ENCODE measurements at places on chromosomes 16 and 17.

DNA sequence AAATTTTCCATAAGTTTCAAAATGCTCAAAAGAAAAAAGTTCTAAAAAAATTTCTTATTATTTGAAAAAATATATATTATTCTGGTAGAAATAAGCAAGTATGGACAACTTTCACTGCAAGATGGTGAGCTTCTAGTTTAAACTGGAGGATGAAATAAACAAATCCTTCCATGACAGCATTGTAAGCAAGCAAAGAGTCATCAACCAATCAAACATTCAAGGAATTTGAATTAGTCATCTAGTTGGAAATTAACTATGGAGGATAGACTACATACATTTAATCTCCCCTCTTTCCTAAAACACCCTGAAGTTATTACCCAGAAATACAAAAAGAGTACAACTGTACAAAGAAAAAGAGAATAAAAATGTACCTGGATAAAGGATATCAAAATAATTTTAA lies 51.0 kb upstream of the IRX5 start:
- no peak for DNase-seq

- peak; percentile 75 for DNase-seq
These were observed 59.1 kb upstream of the CLEC18B start for GRCh38 chr16:74480150-74481029.

DNA sequence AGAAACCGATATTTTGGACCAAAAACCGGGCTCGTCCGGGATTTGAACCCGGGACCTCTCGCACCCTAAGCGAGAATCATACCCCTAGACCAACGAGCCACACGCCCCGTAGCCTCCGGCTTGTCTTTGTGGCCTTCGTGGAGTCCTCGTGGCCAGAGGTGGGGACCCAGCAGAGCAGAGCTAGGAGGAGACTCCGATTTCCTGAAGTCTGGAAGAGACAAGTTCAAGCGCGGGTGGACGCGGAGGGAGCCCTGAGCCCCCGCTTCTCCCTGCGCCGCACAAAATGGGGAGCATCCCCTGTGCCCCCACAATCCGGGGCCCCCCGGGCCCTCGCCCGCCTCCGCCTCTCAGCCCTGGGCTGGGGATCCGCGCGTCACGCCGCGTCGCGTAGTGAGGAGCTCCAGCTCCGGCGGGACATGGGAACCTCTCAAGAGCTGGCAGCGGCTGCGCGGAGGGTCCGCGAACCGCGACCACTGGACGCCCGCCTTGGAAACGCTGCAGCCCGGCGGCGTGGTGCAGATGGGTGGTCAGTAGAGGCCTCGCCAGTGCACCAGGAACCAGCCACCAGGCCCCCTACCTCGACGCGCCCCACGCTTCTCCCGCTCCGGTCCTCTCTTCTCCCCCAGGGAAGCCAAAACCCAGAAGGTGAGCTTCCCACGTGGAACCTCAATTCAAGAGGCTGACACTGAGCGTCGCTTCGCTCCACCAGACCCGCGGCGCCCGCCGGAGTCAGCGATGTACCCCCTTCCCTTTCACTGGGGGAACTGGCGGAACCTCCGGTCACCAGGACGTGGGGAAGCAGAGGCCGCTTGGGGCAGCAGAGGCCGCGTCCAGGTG lies 5.2 kb upstream of the OR1F1 start:
- DNase-seq: peak; percentile 62

DNA sequence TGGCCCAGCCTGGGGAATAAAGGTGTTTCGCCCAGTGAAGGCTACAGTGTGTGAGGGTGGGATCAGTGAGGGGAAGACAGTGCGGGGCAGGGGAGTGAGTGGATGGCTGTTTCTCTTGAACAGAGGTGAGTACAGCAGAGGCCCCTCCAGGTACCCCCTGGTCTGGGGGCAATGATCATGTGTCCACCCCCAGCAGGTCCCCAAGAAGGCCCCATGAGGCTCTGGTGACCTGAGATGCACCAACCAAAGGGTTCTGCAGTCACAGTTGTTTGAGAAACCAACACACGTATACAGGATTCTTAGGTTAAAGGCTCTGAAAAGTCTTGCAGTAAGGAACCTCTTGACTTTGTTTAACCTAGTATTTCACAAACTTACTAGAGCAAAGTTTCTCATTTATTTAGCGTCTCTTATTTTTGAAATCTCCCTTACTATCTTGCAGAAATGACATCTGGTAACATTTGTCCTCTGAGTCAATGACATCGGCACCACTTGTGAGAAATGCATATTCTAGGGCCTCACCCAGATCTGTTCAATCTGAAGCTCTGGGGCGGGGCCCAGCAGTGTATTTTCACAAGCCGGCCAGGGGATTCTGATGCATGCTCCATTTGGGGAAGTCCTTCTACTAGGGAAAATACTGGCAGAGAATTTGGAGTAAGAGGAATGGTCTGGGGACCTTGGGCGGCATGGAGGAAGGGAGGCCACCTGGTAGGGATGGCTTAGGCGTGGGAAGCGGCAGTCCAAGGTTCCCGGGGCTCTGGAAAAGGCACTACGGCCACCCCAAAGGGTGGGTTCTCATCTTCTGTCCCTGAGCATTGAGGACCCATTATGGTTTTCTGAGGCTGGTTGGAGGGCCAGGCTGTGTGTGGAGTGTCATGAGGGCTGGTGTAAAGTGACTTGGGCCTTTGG lies 217.3 kb downstream of the NTN1 start:
- DNase-seq: no peak

- no peak for DNase-seq
These were observed 43.2 kb upstream of the CCL1 start for GRCh38 chr17:34406226-34406625.

- no peak for DNase-seq
These were observed 79.8 kb upstream of the CDC42EP4 start for GRCh38 chr17:73391331-73392265.

DNA sequence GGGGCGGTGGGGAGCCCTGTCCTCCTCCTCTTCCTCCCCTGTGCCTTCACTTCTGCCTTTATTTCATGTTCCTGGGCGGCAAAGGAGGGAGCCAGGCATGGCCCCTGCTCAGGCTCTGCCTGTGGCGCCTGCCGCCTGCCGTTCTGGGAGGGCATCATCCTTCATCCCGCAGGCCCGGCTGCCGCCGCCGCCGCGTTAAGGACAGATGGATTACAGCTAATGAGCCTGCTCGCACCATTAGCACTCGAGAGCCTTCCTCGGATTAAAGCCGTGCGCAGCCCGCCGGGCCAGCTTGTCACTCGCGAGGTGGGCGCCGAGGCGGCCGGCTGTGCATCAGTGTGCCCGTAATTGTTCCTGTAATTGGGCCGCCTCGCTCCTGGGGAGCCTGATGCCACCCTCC lies 127.7 kb upstream of the GSE1 start:
- no peak for DNase-seq

DNA sequence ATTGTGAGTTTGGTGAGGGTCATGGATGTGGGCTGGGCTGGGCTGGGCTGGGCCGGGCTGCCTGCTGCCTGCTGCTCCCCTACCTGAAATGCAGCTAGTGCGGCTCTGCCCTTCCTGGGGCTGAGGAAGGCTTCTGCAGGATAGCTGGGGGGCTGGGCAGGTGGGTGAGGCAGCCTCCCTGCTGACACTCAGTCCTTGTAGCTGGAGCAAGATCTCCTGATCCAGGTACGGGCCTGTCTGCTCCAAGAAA lies 4.7 kb downstream of the RPL13 start:
- DNase-seq: no peak

DNA sequence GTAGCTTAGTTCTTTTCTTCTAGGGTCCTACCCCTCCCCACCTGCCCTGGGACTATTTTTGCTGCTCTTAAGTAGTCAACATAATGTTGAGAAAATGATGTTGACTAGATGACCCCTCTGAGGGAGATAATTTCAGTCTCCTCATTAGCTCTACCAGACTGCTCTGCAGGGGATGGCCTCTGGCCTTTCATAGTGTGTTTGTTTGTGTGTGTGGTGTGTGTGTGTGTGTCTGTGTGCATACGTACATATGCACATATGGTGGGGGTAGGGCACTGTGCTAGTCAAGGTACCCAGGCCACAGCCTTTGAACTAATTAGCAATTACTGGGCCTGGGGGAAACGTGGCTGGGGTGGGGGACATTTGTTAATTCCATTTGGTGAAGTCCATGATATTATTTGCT lies 254.0 kb downstream of the SHISA9 start:
- DNase-seq: no peak

- DNase-seq: no peak
These were observed 166.8 kb downstream of the MAP2K6 start for GRCh38 chr17:69581061-69581961.

GRCh38 chr17:46127524-46127923 lies 65.7 kb downstream of the KANSL1 start:
- no peak for DNase-seq

DNA sequence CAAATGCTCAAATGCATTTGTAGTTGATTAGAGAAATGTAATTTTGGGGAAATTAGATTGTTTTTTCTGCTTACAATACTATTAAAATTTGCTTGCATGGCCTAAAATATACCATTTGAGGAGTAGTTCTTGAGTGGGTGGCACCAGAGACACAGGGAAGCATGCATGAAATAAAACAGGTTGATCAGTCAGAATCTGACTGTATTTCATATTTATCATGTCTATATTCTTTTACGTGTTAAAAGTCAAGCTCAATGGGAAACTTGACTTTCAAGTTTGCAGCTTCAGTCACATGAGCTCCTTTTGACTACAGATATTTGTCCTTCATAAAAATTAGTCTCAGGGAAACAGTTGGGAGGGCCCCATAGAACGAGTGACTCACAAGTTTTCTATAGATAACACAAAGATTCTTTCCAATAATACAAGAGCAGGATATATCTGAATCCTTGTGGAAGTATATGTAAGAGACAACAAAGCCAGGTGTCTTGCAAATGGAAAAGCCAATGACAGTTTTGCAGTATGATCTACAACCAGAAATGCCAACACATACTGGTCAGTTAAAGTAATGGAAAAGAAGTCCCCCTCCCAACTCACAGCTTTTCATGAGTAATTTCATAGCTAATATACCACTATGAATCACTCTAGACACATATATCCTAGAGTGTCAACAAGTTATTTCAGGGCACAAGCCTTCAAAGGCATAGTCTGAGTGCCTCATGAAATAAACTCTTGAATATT lies 42.2 kb upstream of the CORO6 start:
- DNase-seq: no peak

DNA sequence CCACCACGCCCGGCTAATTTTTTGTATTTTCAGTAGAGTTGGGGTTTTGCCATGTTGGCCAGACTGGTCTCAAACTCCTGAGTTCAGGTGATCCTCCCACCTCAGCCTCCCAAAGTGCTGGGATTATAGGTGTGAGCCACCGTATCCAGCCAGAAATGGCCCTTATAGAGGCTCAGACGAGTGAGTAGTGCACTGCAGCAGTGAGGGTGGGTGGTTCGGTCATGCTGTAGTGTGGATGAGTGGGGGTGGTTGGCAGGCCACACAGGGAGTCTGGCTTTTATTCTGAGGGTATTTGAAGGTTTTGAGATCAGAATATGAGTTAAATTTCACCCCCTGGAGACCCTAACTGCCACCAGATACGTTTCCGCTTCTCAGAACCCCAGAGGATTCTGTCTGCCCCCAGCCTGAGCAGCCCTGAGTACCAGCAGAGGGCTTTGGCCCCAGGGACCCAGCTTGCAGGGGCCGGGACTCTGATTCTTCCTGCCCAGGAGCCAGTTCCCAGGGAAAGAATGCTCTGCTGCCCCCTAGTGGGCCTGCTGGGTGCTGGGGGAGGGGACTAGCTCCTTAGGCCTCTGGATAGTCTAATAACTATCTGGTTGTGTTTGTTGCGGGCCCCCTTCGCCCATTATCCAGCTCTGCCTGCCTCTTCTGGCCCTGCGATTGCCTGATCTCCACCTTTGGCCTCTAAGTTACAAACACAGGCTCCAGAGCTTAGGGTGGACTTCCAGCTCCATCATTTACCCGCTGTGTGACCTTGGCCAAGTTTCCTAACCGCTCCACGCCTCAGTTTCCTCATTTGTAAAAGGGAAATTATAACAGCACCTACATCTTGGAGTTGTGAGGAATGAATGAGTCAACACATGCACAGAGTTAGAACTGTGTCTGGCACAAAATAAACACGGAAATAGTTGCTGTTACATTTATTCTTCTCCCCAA lies 2.0 kb downstream of the ZNF771 start:
- peak; percentile 89 for DNase-seq

DNA sequence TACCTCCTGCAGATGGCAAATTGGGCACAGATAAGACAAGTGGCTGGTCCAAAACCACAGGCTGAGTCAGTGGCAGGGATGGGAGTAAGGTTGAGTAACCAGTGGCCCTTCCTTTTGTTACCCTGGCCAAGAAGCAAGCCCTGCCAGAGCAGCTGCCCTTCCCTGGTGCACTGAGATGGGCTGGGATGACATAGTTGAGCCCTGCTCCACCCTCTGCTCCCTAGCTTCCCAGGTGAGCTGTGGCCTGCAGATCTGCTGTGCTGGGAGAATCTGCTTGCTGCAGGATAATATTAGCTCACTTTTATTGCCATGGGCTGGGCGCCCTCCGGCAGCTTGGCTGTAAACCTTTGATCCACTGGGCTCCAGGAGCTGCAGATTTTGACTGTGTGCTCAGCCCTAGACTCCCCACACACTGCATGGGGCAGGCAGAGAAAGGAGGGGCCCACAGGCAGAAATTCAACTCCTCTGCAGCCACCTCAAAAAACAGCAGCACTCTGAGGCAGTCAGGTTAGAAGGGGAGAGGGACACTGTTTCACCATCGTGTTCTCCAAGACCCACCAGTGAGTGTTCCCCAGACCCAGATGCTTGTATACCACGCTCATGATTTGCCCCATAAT lies 101.8 kb downstream of the CBLN1 start:
- DNase-seq: peak; percentile 9

- DNase-seq: peak; percentile 49
These were observed 18.3 kb downstream of the COQ7 start for GRCh38 chr16:19085679-19086200.

DNA sequence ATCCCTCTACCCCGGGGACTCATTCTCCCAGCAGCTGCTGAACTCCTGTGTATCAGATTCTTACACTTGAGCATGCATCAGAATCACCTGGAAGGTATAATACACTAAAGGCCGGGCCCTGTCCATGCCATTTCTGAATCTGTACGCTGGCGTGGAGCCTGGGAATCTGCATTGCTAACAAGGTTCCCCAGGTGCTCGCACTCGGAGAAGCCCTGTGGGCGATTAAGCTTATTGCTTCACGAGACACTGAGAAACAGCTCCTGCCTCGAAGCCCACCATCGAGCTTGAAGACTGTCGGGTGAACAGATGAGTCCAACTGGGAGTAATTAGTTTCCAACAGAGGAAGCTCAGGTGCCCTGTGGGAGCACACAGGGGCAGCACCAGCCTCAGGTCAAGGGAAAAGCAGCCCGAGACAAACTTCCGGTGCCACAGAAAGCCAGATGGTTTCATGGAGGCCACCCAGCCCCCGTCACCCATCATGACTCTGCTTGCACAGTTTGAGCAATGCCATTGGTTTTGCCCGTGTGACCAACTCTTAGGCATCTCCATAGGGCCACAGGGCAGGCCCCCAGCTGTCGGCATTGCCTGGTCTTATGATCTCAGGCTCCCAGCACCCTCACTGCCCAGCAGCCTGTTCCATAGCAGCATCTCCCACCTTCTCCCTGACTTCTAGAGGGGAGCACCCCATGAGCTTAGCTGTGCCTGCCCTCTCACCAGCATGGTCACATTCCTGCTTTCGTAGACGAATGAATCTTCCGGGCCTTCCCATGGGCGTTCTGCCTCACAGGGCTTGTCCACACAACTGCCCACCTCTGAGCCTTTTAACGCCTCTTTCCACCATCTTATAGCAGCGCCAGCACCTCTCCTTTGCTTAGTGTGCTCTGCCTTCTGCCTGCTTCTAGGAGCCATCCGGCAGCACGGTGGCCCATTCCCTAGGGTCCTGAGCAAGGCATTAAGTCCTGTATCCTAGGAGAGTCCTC lies 10.9 kb downstream of the CTRB2 start:
- no peak for DNase-seq
